ENCODE measurements at places on chromosomes 7 and 10. TPM values are rescaled to one million over a fixed set of nuclear protein-coding genes. Genes with fewer than 3 reads are reported as not detected.

Gene ZNF853
- total RNA-seq: 7.8 TPM

Gene NEBL
- total RNA-seq: 17.1 TPM

Gene RAMP3
- 5.8 TPM for total RNA-seq

Gene ACTR1A
- 40.9 TPM for total RNA-seq

Gene EBLN1
- not detected for total RNA-seq

Gene ZNF488
- total RNA-seq: 0.09 TPM

Gene LANCL2
- total RNA-seq: 4.9 TPM

Gene INA
- total RNA-seq: 1.5 TPM

Gene MPP7
- 19.9 TPM for total RNA-seq

Gene IQUB
- 0.56 TPM for total RNA-seq

Gene NPVF
- total RNA-seq: not detected

Gene SPRN
- 0.06 TPM for total RNA-seq

Gene MSMB
- total RNA-seq: not detected

Gene PAX2
- 0.42 TPM for total RNA-seq

Gene ACBD5
- total RNA-seq: 14.7 TPM

Gene TCAF2
- 0.88 TPM for total RNA-seq

Gene RBP3
- not detected for total RNA-seq

Gene HOXA3
- 0.23 TPM for total RNA-seq

Gene OR2A1
- total RNA-seq: not detected

Gene PKD1L1
- 0.14 TPM for total RNA-seq

Gene PWWP2B
- 26.6 TPM for total RNA-seq

Gene TUBB8
- total RNA-seq: not detected

Gene PSMG3
- 6.7 TPM for total RNA-seq

Gene PKD2L1
- total RNA-seq: not detected

Gene ELMO1
- total RNA-seq: 12.1 TPM

Gene MALRD1
- total RNA-seq: 0.87 TPM

Gene CLDN4
- total RNA-seq: 47.8 TPM

Gene CADPS2
- 16.2 TPM for total RNA-seq

Gene APBB1IP
- total RNA-seq: 1.2 TPM

Gene OR2A5
- not detected for total RNA-seq

Gene CYP2E1
- total RNA-seq: 4.6 TPM

Gene PNLIPRP2
- 2,139 TPM for total RNA-seq

Gene CLCN1
- total RNA-seq: not detected

Gene MCU
- total RNA-seq: 11.8 TPM

Gene NUP205
- 13.8 TPM for total RNA-seq

Gene METTL27
- total RNA-seq: 5.3 TPM

Gene HOXA7
- total RNA-seq: not detected

Gene FBXL13
- 1.4 TPM for total RNA-seq

Gene VKORC1L1
- total RNA-seq: 12.0 TPM

Gene HOXA10
- total RNA-seq: not detected
